Mesendoderm (in vitro differentiated cells): ENCODE measurements at places on chromosomes 3 and 15.

- no peak for DNase-seq
Measured at GRCh38 chr15:60408463-60408981, 10.7 kb upstream of the ANXA2 start.

DNA sequence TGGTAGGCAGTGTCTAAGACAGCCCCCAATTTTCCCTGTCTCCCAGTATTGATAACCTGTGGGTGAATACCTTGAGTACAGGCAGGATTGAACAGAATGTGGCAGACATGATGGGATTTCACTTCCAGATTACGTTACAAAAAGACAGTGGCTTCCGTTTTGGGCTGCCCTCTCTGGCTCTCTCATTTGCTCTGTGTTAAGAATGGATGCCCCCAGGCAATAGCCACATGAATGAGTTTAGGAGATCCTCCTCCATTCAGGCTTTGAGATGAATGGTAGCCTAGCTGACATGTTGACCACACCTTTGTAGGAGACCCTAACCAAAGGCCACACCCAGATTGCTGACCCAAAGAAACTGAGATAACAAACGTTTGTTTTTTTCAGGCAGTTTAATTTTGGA, 34.3 kb downstream of the UBXN7 start:
- peak; percentile 36 for DNase-seq

DNA sequence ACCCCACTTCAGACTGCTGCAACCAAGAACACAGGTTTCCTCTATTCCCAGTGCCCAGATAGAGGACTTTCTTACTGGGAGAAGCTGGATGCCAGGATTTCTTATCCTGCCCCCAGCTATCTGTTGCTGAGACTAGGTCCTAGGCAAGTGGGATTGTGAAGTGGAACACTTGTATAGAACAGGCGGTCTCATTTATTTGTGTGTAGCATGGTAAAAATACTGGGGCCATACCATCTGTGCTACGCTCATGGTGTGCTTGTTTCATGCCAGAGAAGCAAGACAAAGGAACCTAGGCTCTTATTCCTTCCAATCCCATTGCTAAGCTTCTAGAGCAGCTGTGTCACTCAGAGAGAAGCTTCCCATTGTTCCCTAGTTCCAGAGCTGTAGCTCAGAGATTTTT, 191.5 kb upstream of the EPHA6 start:
- peak; percentile 1 for DNase-seq

GRCh38 chr3:151276687-151277042, 1.7 kb downstream of the P2RY14 start:
- DNase-seq: no peak

DNA sequence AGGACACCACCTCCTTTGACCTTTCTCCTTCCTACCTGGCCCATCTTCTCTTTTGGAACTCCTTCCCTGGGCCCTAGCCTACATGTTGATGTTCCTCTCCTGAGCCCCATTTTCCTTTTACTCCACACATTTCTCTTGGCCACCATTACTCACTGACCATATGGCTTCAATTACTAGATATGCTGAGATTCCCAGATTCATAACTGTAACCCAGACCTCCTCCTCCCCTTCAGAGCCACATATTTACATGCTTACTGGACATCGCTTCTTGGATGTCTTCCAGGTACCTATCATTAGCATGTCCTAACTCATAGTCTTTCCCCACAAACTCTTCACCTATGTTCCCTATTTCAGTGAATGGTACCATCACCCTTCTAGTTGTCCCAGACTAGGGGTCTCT, 24.4 kb upstream of the TRIM59 start:
- no peak for DNase-seq
